ENCODE measurements at places on chromosomes 4 and X.

- no peak for DNase-seq
- no peaks in the 10 kb centered on the region for H3K27me3 ChIP-seq
- H3K27ac ChIP-seq = no peak overlapping the region
- H3K36me3 ChIP-seq = no peaks in the 10 kb centered on the region
- H3K4me3 ChIP-seq = no peak overlapping the region
These were observed 63.6 kb downstream of the DCX start for GRCh38 chrX:111348429-111348828.

DNA sequence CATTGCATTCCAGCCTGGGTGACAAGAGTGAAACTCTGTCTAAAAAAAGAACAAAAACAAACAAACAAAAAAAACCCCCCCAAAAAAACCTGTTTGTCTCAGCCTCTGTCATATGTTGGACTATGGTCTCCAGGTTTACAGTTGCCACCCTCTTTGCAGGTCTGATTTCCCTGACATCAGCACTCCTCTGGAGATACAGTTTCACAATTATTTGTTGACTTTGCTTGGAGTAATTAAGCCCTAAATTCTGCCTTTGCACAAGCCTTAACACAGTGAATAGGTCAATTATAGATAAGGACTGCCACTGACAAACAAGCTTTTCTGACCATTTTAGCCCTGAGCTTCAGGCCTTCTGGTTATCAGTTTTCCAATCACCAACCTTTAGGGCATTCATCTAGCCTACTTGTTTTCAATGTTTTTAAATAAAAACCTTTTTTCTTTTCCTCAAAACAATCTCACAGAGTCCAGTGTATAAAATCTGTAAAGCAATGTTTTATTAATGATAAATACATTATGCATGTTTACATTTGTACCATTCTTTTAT lies 20.4 kb upstream of the MAPK10 start:
- no peak overlapping the region for H3K4me3 ChIP-seq
- no peaks in the 10 kb centered on the region for H3K27me3 ChIP-seq
- H3K27ac ChIP-seq = no peak overlapping the region
- H3K4me1 ChIP-seq = no peaks in the 10 kb centered on the region
- H3K36me3 ChIP-seq = no peaks in the 10 kb centered on the region
- DNase-seq = no peak

DNA sequence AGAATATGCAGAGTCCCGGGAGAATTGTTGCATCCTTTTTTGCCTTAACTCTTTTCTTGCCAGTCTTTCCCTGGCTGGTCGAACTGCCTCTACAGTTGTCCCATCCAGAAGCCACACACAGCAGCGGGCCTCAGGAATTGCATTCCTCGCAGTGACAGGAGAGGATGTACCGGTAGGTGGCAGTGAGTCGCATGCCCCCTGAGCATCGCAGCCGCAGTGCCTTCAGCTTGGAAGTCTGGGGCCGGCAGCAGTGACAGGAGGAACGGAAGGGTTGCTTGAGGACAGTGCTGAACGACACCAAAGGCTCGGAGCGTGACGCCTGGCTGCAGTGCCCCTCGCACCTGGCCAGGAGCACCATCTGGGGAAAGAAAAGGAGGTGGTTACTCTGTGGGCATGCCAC lies 23.5 kb downstream of the NDP start:
- peak; percentile 40 for DNase-seq
- no peak overlapping the region for H3K27ac ChIP-seq
- H3K36me3 ChIP-seq = no peaks in the 10 kb centered on the region
- H3K27me3 ChIP-seq = no peaks in the 10 kb centered on the region
- no peak overlapping the region for H3K4me3 ChIP-seq

- no peak for DNase-seq
- H3K27ac ChIP-seq = no peak overlapping the region
- no peak overlapping the region for H3K4me3 ChIP-seq
- no peaks in the 10 kb centered on the region for H3K27me3 ChIP-seq
These were observed 215.7 kb downstream of the STK32B start for GRCh38 chr4:5266991-5267390.

DNA sequence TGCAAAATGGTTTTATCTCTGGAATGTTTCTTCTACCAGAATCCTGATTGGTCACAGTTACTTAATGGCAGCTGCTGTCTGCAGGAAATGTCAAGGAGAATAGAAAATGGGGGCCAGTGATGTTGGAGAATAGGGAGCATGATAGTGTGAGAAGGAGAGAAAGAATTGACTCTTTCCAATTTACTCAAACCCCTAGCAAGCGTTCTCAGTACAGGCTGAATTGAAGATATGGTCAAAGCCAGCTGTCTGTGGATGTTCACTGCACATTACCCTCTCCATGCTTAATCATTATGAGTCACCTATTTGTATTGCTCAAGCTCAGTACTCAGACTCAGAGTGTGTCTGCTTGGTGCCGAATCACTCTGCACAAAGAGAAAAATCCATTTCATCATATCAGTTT lies 57.8 kb upstream of the FAM47B start:
- no peak for DNase-seq
- no peaks in the 10 kb centered on the region for H3K27me3 ChIP-seq
- H3K36me3 ChIP-seq = no peaks in the 10 kb centered on the region
- H3K27ac ChIP-seq = no peak overlapping the region
- H3K4me1 ChIP-seq = peaks cover 9% of the 10 kb centered on the region

- no peak overlapping the region for H3K27ac ChIP-seq
- no peaks in the 10 kb centered on the region for H3K27me3 ChIP-seq
- no peak overlapping the region for H3K4me3 ChIP-seq
- no peaks in the 10 kb centered on the region for H3K4me1 ChIP-seq
- DNase-seq = no peak
- no peaks in the 10 kb centered on the region for H3K36me3 ChIP-seq
These were observed 301.4 kb downstream of the GRIA2 start for GRCh38 chr4:157521906-157522305.

GRCh38 chrX:155966876-155967275 lies 30.6 kb upstream of the IL9R start:
- no peaks in the 10 kb centered on the region for H3K36me3 ChIP-seq
- H3K4me3 ChIP-seq = no peak overlapping the region
- H3K27me3 ChIP-seq = no peaks in the 10 kb centered on the region
- no peak overlapping the region for H3K27ac ChIP-seq
- peaks cover 8% of the 10 kb centered on the region for H3K4me1 ChIP-seq
- peak; percentile 42 for DNase-seq
